ENCODE measurements at places on chromosomes 1 and 21. TPM values are rescaled to one million over a fixed set of nuclear protein-coding genes. Genes with fewer than 3 reads are reported as not detected.

The CFAP126 gene
- total RNA-seq, result not detected

The NBPF6 gene
- total RNA-seq, result not detected

The CRABP2 gene
- 0.48 TPM for total RNA-seq

The LDLRAD1 gene
- total RNA-seq, result not detected

The MROH9 gene
- total RNA-seq, result not detected

The AGO3 gene
- total RNA-seq, result 23.0 TPM

The EDARADD gene
- total RNA-seq, result 0.15 TPM

The ALG14 gene
- total RNA-seq, result 2.5 TPM

The SPRR4 gene
- not detected for total RNA-seq

The PROX1 gene
- not detected for total RNA-seq

The CD58 gene
- total RNA-seq, result 21.7 TPM

The CKS1B gene
- 118 TPM for total RNA-seq

The GUK1 gene
- 246 TPM for total RNA-seq

The DENND2C gene
- 0.23 TPM for total RNA-seq

The LCE1F gene
- not detected for total RNA-seq

The OR2L13 gene
- not detected for total RNA-seq

The DOP1B gene
- total RNA-seq, result 24.3 TPM

The CRYAA gene
- total RNA-seq, result not detected

The LRRC39 gene
- 0.68 TPM for total RNA-seq

Data from activated naive CD4-positive, alpha-beta T cell treated with anti-CD3 and anti-CD28 coated beads, Interleukin-2, amount 10 ng/mL, durations not matched to agents 5 hours and 36 hours (primary cell).